ENCODE measurements at places on chromosomes 16 and 17.
A peak's percentile ranks its signal among the peaks of the same experiment; 100 is the strongest.

- no peak for DNase-seq
Observed at GRCh38 chr17:73091410-73091769, 1.1 kb downstream of the SLC39A11 start.

DNA sequence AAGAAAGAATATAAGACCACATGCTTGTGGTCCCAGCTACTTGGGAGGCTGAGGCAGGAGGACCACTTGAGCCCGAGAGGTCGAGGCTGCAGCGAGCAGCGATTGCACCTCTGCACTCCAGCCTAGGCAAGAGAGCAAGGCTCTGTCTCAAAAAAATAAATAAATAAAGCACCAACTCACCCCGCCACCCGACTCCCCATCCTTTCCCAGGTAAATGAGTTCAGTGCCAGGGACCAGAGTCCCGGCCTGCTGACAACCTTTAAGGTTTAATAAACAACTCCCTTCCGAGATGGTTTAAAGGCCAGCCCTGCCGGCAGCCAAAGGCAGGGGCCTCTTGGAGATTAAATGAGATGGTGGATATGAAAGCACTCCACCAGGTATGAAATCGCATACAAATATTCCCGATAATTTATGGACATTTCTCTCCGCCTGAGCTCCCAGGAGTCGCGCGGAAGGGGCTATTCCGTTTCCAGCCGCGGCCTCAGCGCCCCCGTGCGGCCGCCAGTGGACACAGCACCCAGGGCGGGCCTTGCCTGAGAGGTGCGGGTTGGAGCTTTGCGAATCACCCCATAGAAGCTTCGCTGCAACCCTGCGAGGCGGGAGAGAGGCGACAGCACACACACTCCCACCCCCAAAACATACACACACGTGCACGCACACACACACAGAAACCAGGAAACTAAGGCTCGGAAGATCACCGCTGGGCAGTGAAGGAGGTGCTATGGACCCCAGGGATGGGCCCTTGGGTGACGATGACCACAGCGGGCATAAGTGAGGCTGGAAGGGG is 4.0 kb upstream of the RPL38 start:
- peak; percentile 59 for DNase-seq

GRCh38 chr17:37098910-37099664 is 150.3 kb downstream of the AATF start:
- DNase-seq, result no peak

GRCh38 chr17:77167472-77168306 is 26.9 kb downstream of the SEC14L1 start:
- no peak for DNase-seq

DNA sequence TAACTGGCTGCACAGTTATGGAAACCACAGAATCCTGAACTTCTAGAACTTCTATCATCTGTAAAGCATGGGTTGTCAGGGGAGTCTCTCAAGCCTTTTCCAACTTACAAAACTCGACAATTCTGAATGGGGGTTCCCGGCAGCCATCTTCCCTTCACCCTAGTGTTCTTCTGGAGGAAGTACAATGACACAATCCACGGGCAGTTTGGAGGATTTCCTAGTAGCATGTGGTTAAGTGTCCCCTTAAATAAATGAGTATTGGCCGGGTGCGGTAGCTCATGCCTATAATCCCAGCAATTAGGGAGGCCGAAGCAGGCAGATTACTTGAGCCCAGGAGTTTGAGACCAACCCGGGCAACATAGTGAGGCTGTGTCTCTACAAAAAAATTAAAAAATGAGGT is 2.1 kb downstream of the SLC16A6 start:
- DNase-seq, result no peak

DNA sequence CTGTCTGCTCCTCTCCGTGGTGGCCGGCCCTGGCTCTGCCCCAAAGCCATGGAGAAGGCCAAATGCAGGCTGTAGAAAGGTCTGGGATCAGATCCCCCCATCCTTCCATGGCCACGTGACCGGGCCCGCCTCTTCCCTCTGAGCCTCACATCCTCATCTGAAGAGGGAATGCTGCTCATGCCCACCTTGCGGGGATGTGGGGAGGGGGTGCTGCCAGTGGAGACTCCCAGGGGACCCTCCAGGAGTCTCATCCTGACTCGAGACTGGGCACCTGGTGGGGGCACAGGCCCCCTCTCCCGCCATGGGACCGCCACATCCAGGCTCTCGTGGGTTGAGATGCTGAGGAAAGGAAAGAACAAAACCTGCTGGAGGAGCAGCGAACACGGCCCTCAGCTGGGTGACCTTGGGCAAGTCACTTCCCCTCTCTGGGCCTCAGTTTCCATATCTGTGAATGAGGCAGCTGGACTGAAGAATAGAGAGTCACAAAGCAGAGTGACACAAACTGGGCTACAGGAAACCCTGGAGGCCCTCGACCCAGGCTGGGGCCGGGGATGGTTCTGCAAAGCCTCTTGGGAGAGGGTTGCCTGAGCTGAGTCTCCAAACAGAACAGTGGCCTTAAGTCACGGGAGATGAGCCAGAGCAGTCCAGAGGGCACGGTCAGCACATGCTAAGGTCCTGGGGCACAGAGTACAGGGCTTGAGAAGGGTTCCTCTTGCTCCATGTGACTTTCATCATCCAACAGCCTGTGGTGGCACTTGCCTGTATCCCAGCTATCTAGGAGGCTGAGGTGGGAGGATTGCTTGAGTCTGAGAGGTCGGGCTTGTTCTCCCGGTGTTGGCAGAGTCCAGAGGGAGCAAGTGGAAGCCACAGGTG is 30.1 kb downstream of the SOCS1 start:
- DNase-seq, result no peak
